ENCODE measurements at places on chromosomes 3 and 15.

- DNase-seq, result no peak
Observed at GRCh38 chr3:61725851-61726333, 164.5 kb downstream of the PTPRG start.

DNA sequence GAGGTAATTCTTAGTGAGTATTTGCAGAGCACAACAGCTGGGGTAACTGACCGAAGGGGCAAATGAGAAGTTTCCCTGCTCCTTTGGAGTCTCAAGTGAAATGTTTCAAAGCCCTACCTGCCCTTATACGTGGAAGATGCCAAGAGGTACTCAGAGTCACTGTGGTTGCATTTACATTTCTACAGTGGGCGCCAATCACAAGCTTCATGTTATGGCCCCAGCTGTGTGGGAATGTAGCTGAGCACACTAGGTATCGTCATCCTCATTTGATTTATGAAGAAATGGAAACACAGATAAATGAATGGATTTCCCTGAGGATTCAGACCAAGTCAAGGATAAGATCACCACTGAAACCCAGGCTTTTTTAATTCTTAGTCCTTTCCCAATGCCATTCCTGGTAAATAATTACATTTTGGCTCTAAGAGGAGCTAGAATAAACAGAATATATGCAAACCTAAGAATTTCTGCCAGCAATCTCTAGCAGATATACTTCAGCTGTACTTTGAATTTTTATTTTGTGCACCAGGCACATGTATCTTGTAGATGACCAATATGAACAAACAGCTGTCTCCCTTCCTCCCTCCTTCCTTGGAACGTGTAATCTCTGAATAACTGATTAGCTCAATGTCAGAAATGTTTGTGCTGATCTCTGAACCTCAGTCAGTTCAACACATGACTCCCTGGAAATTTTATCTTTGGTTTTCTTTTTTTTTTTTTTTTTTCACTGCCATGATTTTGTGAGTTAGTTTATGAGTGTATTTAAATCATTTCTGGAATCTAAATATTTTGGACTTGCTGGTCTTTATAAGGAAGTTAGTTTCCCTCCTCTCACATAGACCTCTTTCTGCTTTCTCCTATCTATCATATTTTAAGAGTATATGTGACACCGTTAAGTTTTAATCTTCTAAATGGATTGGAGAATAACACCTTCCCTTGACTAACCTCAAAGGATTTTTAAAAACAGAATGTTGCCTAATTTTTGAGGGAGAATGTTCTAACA, 69.2 kb downstream of the MAP2K5 start:
- no peak for DNase-seq

DNA sequence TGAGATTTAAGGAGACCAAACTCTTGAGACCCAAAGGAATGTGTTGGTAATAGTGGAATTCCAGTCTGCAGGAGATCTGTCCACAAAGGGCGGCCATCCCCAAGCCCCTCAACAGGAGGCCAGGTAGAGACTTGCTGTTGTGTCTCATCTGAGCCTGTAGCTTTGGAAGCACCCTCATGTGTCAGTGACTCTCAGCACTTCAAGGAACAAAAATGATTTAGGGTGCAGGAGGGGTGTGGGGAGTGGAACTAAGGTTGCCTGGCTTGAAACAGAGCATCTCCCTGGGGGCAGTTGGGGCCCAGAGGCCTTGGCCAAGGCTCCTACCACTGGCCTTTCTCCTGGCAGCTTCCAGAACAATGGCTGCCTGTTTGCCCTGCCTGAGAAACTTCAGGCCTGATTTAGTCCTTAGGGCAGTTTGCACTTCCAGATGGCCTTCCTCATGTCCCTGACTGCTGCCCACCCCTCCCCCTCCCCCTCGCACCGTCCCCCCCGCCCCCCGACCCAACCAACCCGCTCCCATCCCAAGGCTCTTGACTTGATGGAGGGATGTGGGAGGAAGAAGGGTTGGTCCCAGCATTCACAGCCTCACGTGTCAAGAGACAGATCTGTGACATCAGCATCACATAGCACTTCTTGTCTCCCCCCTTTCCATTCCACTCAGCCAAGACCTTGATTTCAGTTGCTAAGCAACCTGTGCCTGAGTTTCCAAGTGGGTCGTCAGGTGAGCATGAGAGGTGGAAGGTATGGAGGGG, 77.1 kb downstream of the CORO2B start:
- DNase-seq, result no peak

- DNase-seq, result no peak
Observed at GRCh38 chr3:176714034-176714433, 483.2 kb downstream of the TBL1XR1 start.

DNA sequence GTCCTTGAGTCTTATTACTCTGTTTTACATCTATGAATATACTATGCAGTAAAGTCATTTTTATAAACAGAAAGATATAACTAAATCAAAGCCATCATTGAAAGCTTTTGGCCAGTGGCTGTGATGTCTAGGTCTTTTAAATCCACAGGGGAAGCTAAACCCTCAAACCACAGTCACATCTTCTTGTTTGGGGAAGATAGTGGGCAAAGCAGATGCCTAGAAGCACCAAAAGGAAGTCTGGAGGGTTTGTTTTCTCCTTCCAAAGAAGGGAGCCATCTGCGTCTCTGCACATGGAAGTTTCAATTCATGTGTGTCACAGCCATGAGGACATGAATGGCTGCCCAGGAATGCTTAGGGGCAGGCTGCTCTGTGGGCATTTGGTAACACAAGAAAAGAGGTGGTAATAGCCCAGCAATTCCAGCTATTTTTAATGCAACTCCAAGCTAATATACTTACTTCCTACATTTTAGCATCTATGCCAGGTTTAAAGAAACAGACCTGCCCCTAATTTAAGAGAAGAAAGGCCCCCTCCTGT, 322.2 kb downstream of the SLC9A9 start:
- no peak for DNase-seq

- no peak for DNase-seq
Observed at GRCh38 chr15:64151727-64152506, at the start of gene SNX22. SNX22 (plus strand) TSS chr15:64151731; CDS start chr15:64151776, 45 bp downstream.

- no peak for DNase-seq
Observed at GRCh38 chr3:73471986-73472787, 152.6 kb downstream of the PDZRN3 start.

- no peak for DNase-seq
Observed at GRCh38 chr15:72856549-72857040, 73.0 kb upstream of the ADPGK start.

DNA sequence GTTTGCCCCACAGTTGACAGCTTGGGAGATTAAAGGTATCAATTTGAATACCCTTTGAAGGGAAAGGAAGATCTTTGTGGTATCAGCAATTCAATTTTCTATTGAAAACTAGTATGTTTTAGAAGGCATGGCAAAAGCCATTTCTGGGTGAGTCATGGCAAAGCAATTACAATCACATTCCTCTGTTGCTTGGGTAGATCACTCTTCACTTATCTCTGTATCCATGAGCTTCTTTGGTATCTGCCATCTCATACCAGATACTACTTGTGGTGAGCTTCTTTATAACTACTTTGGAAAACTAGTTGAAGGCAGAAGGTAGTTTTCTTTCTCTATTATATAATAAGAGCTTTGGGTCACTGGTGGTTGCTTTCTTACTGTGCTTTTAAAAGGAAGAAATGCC, 28.3 kb upstream of the LSAMP start:
- no peak for DNase-seq

- no peak for DNase-seq
Observed at GRCh38 chr3:31572236-31573004, 39.7 kb downstream of the STT3B start.

DNA sequence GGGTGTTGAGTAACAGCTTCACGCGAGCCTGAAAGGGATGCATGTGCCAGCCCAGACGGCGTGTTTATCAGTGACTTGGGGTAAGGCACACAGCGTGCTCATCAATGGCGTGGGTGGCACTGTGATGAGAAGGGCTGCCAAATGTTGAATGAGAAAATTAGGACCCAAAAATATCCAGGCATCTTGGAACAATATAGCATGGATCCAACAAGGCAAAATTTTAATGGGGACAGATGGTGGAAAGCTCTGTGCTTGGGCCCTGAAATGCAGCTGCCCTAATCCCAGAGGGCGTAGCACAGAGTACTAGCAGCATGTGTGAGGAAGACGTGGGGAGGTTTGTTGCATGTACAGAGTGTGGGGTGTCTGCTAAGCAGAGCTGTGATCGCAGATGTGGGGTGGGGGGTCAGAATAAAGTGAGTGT, 48.9 kb downstream of the SSUH2 start:
- DNase-seq, result no peak

GRCh38 chr3:36681867-36682266, 82.5 kb downstream of the DCLK3 start:
- DNase-seq, result no peak

- no peak for DNase-seq
Observed at GRCh38 chr15:62953021-62953420, 89.5 kb upstream of the TPM1 start.

DNA sequence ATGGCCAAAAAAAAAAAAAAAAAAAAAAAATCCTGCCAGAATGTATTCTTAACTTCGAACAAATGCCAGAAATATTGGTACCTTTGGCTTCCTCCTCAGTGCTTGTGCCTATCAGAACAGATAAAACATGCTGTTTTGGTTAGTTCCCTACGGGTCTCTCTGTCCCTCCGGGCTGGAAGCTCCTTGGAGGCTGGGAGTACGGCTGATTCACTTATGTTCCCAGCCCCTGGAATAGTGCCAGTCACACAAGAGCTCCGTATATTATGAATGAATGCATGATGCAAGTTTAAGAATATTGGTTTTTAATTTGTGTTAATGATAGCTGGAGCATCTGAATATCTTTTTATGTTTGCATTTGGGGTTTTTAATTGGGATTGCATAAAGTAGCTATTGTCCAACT, 44.0 kb downstream of the NR2F2 start:
- DNase-seq, result no peak

GRCh38 chr15:63292771-63293170, 15.4 kb downstream of the APH1B start:
- DNase-seq, result no peak

DNA sequence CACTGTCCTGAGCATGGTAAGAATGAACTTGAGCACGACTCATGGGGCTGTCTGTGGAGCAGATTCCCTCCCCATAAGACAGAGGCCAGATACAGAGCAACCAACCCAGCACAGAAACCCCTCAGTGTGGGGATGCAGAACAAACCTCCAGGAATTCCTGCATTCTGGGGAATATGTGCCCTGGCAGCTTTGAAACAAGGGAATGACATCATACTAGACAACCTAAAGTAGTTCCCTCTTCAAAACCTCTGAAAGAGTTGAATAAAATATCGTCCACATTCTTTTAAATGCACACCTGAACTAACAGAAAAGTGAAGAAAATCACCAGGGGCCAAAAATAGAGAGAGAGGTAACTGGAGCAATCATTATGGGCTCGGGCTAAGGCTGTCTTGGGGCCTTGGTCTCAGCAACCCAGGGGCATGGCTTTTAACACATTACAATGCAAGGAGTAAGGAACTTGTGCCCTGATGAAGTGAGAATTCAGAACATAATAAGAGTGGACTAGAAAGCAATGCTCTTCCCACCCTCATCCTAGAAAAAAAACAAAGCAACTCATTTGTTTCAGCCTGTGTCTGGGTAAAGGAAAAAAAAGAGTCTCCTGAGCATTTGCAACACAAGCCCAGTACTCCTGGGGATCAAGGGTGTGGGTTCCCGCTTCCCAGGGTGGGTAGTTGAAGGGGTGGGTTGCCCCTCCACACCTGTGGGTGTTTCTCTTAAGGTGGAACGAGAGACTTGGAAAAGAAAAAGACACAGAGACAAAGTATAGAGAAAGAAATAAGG, 43.9 kb downstream of the ADIPOQ start:
- DNase-seq, result no peak

DNA sequence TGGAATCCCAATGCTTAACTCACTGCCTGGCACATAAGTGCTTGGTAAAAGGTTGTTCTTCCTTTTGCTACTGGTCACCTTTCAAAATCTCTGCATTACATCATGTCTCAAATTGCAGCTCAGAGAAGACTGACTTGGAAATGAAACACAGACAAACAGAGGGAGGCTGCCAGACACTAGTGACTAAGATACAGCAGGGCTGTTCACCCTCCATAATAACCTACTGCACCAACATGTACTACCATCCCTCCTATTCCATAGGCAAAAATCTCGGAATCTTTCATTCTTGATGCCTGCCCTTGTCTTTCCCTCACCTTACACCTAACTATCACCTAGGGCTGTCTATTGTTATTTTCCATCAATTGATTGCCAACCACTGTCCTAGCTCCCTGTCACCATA, 502.3 kb upstream of the ADAMTS9 start:
- DNase-seq, result no peak

DNA sequence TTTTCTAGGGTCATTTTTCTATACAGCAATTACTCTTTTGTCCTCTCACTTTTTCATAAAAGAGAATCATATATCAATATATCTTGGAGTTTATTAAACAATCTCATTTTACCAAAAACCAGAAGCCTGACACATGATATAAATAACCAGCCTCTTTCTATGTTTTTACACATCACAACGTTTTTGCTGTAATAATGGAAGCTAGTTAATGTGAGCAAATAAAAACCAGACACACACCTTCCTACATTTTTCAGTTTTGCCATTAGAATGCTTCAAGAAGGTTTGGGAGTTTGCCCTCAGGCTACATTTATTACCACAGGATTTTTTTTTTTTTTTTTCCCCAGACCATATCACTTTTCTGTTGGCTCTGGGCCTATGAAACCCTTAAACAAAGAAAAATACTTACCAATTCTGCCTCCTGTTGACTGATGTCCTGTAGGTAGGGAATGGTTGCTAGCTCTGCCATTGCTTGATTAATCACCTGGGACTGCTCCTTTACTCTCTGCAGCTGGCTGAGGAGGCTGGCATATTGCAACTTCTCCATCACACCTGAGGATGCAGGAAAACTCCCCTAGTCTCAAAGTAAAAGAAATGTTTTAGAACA, 165.5 kb downstream of the ECT2 start:
- DNase-seq, result no peak

GRCh38 chr15:83053151-83053550, 13.9 kb downstream of the BTBD1 start:
- DNase-seq, result no peak

DNA sequence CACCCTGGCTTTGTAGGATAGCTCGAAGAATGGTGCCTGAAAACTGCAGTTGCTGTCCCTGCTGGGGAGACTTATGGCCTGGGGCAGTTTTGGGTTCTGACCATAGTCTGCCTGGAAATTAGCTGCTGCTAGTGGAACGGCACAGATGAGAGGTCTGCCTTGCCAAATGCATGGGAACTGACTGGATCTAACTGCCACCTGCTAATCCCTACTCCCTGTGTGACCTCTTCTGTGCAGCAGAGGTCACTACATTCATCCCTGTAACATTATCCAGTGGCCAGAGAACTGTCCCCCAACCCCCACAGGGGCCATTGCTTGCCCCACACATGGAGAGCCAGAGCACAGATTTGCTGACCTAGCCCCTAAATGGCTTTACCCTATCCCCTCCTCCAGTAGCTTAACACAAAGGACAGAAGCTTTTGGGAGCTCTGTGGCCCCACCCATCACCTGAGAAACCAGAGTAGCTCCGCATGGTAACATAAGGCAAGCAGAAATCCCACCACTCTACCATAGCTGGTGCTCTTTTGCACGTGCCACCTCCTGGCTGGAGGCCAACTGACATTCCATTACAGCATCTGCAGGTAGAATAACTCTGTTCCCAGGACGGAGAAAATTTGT, 840.0 kb downstream of the EPHA3 start:
- DNase-seq, result no peak

- DNase-seq, result no peak
Observed at GRCh38 chr15:43214169-43214568, 6.6 kb downstream of the EPB42 start.

- DNase-seq, result no peak
Observed at GRCh38 chr3:40962721-40963120, 236.6 kb upstream of the CTNNB1 start.

GRCh38 chr3:194828116-194828515, 142.4 kb downstream of the FAM43A start:
- no peak for DNase-seq
